Urinary bladder (tissue), 4 donors: ENCODE measurements at places on chromosomes 1 and 21. TPM values are rescaled to one million over a fixed set of nuclear protein-coding genes. Genes with fewer than 3 reads are reported as not detected.

Gene VWA5B1
- total RNA-seq, result 0.58 TPM

Gene SNIP1
- 11.6 TPM for total RNA-seq

Gene SPRR2A
- total RNA-seq, result not detected

- DNase-seq, result no peak
Observed at GRCh38 chr1:3206696-3207095, 137.7 kb downstream of the PRDM16 start.

DNA sequence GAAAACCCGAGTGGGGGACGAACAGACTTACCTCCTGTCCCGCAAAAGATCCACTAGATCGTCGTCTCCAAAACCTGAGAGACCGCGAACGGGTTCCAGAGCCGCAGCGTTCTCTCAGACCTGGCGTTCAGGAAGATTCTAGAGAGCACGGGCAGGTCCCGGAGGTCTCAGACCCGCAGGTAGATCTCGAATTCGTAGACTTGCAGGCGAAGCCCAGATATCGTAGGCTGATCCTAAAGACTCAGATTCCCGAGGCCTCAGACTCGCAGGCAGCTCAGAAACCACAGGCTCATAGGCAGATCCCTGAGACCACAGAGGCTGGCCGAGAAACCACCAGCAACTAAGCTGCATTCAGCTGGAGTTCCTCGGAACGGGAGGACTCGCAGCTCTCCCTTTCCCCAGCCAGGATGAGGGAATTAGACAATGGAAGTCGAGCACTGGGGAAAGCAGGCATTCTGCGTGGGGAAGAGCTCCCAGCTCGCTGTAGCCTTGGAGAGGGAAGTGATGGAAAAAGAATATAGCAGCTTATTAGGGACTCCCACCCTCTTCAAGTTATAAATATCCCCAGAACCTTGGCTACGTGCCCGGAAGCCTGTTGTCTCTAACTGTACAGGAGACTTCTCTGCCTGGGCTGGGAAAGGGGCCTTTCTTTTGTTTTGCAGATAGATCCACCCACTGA is at the start of gene ZNF436:
TSS of gene ZNF436 (minus strand) at position 502 of the 679 bp plus-strand sequence. CDS start 1,831 bp downstream, outside the sequence.
- peak; percentile 95 for DNase-seq

DNA sequence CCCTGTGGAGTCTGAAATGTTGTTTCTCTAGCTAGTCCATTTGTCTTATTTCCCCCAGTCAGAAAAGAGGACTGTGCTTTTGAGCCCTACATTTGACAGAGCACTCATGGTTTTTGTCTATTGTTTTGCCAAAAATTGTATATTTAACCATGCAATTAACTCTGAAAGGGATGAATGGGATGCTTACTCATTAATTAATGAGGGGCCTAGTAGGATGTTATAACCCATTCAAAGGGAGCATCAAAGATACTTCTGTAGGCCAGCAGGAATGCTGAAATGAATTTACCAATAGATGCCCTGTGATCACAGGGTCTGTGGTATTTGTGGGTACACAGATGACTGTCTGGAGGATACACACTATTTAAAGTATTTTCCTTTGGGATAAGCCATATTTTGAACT is 147.7 kb downstream of the FCRL5 start:
- no peak for DNase-seq

DNA sequence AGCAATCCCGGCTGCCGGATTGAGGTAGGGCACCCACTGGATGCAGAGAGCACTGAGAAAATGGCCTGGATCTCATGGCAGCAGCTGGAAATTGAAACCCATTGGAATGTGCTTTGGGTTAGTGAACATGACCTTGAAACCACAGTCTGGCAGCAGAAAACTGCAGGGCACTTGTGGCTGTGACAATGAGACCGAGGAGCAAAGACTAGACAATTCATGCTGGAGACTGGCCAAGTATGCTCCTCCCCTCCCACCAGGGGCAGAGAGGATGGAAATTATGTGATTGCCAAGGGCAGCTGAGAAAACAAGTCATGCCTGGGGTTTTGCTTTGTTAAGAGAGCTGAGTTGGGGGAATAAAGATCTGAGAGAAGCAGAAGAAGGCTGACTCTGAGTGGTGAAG is 60.7 kb downstream of the ZNF697 start:
- no peak for DNase-seq

- DNase-seq, result no peak
Observed at GRCh38 chr21:16037421-16037955, 307.7 kb downstream of the USP25 start.

DNA sequence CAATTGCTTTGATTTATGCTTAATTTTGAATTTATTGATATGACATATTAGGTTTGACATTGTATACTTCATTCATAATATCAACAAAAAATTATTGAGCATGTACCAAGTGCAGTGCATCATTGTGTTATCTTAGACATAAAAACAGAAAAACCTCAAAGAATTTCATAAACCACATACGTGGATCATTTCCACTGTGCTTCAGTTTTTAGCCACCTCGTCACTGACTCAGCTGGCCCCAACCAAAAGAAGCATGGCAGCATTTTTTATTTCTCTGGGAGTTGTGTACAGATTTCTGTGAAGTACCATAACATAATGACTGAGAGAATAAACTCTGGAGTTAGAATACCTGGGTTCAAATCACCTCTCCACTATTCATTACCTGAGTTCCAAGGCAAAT is 95.6 kb upstream of the C1orf87 start:
- no peak for DNase-seq
